Tibial nerve (tissue), 4 donors: ENCODE measurements at places on chromosomes 7 and 10. TPM values are rescaled to one million over a fixed set of nuclear protein-coding genes. Genes with fewer than 3 reads are reported as not detected.
A peak's percentile ranks its signal among the peaks of the same experiment; 100 is the strongest.

GRCh38 chr10:62414359-62414758 is 40.2 kb downstream of the ZNF365 start:
- no peaks in the 10 kb centered on the region for H3K4me1 ChIP-seq
- no peaks in the 10 kb centered on the region for H3K27me3 ChIP-seq
- no peaks in the 10 kb centered on the region for H3K36me3 ChIP-seq
- no peak overlapping the region for H3K4me3 ChIP-seq
- DNase-seq: no peak
- H3K27ac ChIP-seq: no peak overlapping the region

GRCh38 chr7:76515999-76516443 is 5.7 kb downstream of the UPK3B start:
- peaks cover 5% of the 10 kb centered on the region for H3K4me1 ChIP-seq
- H3K27me3 ChIP-seq: no peaks in the 10 kb centered on the region
- DNase-seq: peak; percentile 66
- no peak overlapping the region for H3K4me3 ChIP-seq
- no peak overlapping the region for H3K27ac ChIP-seq

- H3K4me3 ChIP-seq: no peak overlapping the region
- no peak for DNase-seq
- no peaks in the 10 kb centered on the region for H3K27me3 ChIP-seq
- no peaks in the 10 kb centered on the region for H3K36me3 ChIP-seq
- peaks cover 49% of the 10 kb centered on the region for H3K4me1 ChIP-seq
These were observed 86.3 kb upstream of the STEAP1B start for GRCh38 chr7:22586101-22586785.

GRCh38 chr10:86327954-86328725 is 38.5 kb downstream of the GRID1 start:
- H3K27me3 ChIP-seq: no peaks in the 10 kb centered on the region
- DNase-seq: no peak
- H3K4me3 ChIP-seq: no peak overlapping the region

- H3K27ac ChIP-seq: no peak overlapping the region
- peaks cover 47% of the 10 kb centered on the region for H3K4me1 ChIP-seq
- H3K4me3 ChIP-seq: no peak overlapping the region
These were observed 23.3 kb upstream of the PCGF5 start for GRCh38 chr10:91197127-91197526.

DNA sequence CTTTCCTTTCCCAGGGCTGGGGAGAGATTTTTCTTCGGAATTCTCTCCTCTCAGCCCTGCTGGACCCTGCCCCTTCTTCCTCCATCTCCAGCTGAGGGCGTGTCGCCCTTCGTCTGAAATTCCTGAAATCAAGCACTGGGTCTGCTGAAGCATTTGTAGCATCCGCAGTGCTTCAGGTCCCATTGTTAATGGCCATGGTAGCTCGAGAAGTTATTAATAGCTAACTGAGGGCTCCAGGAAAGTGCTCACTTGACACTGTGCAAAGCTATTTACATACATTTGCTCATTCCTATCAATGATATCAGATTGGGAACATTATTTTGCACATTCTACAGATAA is 515 bp downstream of the FAM149B1 start:
- H3K36me3 ChIP-seq: no peaks in the 10 kb centered on the region
- no peaks in the 10 kb centered on the region for H3K27me3 ChIP-seq
- peak overlapping the region; percentile 87 for H3K4me3 ChIP-seq
- H3K27ac ChIP-seq: peak overlapping the region; percentile 91
- peaks cover 46% of the 10 kb centered on the region for H3K4me1 ChIP-seq

Gene LFNG
- total RNA-seq: 8.8 TPM

Gene NPSR1
- not detected for total RNA-seq

GRCh38 chr7:55071411-55072175 is 52.8 kb downstream of the EGFR start:
- H3K4me1 ChIP-seq: peaks cover 44% of the 10 kb centered on the region
- DNase-seq: no peak
- no peaks in the 10 kb centered on the region for H3K27me3 ChIP-seq
- no peaks in the 10 kb centered on the region for H3K36me3 ChIP-seq
- no peak overlapping the region for H3K4me3 ChIP-seq

DNA sequence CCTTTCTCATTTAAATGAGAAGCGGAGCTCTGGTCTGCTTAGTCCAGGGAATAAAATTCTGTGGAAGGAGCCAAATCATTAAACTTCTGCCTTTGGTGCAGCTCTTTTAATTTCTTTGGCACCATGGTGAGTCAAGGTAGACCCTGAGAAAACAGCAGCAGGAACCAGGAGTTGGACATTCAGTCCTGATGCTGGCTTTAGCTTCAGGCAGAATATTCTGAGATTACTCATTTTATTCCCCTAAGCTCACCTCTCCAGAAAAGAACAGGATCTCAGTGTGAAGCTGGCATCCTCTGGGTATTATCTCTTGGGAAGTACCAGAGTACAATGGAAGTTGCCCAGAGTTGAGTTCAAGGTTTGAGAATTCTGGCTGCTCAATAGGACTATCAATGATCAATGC is 211.6 kb upstream of the NRP1 start:
- no peak overlapping the region for H3K27ac ChIP-seq
- no peaks in the 10 kb centered on the region for H3K36me3 ChIP-seq
- no peak for DNase-seq
- H3K4me1 ChIP-seq: no peaks in the 10 kb centered on the region
- H3K4me3 ChIP-seq: no peak overlapping the region

DNA sequence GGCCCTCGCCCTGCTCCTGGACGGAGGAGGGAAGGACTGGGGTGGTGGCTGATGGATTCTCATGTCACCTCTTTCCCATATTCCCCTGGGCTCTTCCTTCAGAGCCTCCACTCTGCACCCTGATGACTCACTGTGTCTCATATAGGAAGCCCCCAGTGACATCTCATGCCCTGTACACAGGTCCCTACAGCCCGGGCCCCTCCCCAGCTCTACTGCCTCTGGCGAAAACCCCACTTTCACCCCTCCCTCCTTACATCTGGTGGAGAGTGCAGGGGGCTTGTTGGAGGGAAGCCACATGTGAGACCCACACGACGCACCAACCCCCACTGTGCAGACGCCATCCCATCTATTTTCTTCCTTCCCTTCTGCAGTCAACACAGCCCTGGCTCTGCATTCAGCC is 72.8 kb upstream of the ZNF479 start:
- no peak for DNase-seq
- H3K4me3 ChIP-seq: no peak overlapping the region
- H3K4me1 ChIP-seq: no peaks in the 10 kb centered on the region
- no peaks in the 10 kb centered on the region for H3K27me3 ChIP-seq

DNA sequence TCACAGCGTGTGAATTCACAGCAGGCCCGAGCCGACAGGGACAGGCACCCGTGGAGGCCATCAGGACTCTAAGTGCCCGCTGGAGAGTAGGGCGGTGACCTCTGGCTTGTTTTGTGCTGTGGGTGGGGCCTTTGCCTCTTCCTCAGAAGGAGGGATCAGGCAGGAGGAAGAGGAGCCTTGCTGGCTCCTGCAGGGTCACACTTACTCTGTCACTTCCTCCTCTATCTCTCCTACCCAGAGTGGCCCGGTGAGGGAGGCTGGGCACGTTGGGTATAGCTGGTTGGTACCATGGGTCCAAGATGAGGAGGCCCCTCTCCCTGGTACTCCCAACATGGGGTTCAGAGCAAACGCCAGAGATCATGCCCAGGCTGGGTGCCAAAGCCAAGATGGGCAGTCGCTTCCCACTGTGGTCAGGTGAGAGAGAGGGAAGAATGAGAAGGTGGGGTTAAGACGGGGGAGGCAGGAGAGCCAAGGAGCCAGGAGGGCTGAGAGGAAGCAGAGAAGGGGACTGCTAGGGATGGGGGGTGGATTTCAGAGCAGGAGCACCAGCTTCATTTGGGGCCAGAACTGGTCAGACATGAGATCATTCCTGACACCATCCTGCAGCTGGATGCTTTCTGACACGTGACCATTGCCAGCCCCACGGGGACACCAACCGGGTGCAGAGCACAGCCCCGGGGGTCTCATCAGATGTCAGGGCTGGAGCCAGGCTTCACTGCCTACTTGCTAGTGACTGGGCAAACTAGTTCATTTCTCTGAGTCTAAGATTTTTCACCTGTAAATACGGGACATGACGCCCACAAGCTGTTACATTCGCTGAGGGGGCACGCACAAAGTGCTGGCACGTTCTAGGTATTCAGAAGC is 54.8 kb upstream of the CACUL1 start:
- no peaks in the 10 kb centered on the region for H3K27me3 ChIP-seq
- DNase-seq: no peak
- no peak overlapping the region for H3K27ac ChIP-seq
- no peak overlapping the region for H3K4me3 ChIP-seq
